Transverse colon (tissue), 4 donors: ENCODE measurements at places on chromosomes 2 and 18. TPM values are rescaled to one million over a fixed set of nuclear protein-coding genes. Genes with fewer than 3 reads are reported as not detected.

DNA sequence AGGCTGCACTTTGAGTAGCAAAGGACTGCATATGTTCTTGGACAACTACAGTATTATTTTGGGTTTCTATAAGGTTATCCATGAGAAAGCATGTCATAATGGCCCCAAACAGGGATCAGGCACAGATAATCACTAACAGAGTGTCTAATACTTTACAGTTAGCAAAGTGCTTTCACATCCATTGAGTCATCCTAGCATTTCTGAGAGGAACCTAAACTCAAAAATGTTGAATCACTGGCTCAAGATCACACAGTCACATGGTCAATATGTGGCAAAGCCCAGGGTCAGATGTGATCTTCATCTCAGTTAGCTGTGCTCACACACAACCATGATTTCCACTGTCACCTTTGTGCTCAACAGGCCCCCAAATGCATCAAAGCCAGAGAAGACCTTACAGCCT is 156.1 kb upstream of the VRK2 start:
- no peaks in the 10 kb centered on the region for H3K27me3 ChIP-seq
- H3K4me1 ChIP-seq, result peaks cover 21% of the 10 kb centered on the region
- no peak overlapping the region for H3K27ac ChIP-seq
- no peaks in the 10 kb centered on the region for H3K36me3 ChIP-seq

DNA sequence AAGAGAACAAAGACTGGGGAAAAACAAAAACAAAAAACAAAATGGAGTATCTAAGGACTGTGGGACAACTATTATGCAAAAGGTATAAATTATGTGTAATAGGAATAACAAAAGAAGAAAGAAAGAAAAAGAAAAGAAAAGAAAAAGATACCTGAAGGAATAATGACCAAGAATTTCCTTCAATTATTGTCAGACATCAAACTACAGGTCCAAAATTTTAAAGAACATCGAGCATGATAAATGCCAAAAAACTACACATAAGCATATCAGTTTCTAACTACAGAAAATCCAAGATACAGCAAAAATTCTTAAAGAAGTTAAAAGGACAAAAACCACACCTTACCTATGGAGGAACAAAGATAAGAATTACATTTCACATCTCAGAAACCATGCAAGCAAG is 93.0 kb downstream of the SPIRE1 start:
- no peaks in the 10 kb centered on the region for H3K4me1 ChIP-seq
- H3K27me3 ChIP-seq, result no peaks in the 10 kb centered on the region
- H3K36me3 ChIP-seq, result no peaks in the 10 kb centered on the region

DNA sequence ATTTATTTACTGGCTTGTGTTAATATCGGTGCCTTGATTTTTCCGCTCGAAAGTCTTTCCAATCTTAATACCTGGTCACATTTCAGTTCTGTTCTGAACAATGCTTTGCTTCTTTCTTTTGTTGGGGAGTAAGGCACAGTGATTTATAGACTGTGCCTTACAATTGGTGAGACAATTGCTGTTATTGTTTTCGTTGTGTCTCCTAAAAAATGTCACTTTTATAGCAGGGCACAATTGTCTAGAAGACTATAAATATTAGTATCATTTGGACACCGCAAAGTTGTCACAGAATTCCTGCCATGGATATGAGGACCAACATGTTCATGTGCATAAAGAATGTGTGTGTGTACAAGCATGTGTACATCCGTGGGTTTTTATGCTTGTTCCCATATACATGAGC is 231.9 kb downstream of the INSIG2 start:
- H3K27ac ChIP-seq, result no peak overlapping the region
- H3K36me3 ChIP-seq, result no peaks in the 10 kb centered on the region
- no peak overlapping the region for H3K4me3 ChIP-seq
- DNase-seq, result no peak

The EFHD1 gene
- total RNA-seq, result 6.1 TPM

DNA sequence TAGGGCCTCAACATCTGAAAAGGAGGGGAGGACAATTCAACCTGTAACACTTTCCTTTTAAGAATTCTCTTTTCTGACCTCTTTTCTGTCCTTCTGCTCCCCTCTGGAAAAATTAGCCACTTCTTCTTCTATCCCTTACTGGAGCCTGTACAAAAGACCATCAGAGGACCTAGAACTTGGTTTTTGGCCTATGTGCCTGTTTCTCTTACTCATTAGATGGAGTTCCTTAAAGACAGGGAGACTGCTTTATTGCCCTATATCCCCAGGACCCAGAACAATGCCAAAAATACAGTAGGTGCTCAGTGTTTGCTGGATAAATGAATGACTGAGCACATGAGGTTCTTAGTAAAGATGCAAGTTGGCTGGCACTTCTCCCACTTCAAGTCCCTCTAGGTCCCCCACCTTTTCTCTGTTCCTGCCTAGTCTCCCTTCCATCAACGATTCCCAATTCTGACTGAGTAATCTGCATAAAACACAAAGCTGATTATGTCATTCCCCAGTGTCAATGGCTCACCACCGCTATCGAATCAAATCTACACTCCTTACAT is 114.2 kb downstream of the DDX1 start:
- no peaks in the 10 kb centered on the region for H3K27me3 ChIP-seq
- no peak for DNase-seq
- H3K4me1 ChIP-seq, result peaks cover 4% of the 10 kb centered on the region
- H3K4me3 ChIP-seq, result no peak overlapping the region
